ENCODE measurements at places on chromosomes 12 and 14.

- no peak for DNase-seq
Observed at GRCh38 chr14:93056840-93057585, 58.7 kb downstream of the ITPK1 start.

DNA sequence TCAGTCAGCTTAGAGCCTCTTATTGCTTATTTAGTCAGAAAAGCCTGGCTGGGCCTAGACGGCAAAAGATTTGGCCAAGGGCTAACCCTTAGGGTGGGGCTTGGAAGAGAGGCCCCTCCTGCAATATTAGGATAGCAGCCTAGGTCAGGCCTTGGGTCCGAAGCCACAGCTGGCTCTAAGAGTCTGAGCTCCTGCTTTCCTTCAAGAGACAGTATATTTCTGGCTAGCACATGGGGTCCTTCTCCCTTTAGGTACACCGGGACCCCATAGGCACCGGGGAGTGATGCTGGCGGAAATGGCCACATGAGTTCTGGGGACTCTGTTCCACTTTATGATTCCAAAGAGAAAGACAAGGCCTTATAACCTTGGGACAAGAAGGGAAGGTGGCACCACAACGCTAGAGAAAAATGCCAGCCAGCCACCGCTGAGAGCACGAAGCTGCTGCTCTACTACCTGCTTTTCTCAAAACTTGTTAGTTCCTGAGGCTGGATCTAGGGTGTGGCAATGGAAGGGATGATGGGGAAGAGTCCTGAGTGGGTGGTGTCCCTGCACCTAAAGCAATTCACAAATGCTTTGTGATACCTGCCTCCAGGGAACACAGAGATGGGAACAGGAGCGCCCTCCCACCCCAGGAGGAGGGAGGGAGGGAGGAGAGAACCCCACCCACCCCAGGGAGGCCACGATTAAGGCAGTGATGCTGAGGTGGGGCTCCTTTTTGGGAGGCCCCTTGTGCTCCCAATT, 3.1 kb upstream of the AVIL start:
- no peak for DNase-seq

- no peak for DNase-seq
Observed at GRCh38 chr14:74940956-74941565, 14.3 kb downstream of the PGF start.

GRCh38 chr12:70444903-70445302, 78.8 kb downstream of the KCNMB4 start:
- DNase-seq = no peak

GRCh38 chr14:99589651-99590530, 14.1 kb downstream of the CCDC85C start:
- no peak for DNase-seq

GRCh38 chr14:105944632-105945610, 418.5 kb downstream of the TMEM121 start:
- DNase-seq = no peak

GRCh38 chr14:26820572-26820971, 222.7 kb upstream of the NOVA1 start:
- DNase-seq = no peak

- no peak for DNase-seq
Observed at GRCh38 chr12:132040906-132041606, 91.3 kb downstream of the EP400 start.

DNA sequence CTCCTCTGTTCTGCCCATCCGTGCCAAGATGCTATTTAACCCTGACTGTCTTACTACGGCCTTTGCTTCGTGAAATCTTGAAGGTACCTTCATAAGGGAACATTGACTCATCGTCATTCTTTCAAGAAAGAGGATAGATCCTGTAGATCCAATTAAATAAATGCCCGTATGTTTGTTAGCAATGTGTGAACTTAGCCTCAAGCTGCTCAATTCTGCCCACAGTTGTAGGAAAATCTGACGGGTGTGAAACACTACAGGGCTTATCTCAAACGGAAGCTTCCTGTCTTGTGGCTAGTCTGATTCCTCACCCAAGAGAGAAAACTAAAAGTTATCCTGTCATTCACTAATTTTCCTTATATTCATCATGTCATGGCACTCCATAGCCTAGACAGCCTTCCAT, 168.0 kb upstream of the TBX3 start:
- no peak for DNase-seq

DNA sequence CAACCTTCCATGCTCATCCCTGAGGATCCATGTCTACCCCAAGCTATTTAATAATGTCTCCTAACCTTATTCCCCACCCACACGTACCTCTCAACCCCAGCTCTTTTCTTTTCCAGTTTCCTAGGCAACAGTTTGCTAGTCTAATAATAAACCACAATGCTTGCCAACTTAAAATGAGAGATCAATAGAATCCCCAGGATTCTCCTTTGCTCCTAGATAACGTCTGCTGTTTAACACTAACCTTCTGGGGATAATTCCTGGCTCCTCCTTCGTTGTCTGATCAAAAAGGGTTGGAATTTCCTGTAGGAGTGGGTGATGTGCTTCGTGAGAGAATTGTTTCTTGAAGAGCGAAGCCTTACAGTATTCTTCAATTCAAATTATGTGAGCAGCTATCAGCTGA, 42.2 kb upstream of the DBX2 start:
- no peak for DNase-seq

DNA sequence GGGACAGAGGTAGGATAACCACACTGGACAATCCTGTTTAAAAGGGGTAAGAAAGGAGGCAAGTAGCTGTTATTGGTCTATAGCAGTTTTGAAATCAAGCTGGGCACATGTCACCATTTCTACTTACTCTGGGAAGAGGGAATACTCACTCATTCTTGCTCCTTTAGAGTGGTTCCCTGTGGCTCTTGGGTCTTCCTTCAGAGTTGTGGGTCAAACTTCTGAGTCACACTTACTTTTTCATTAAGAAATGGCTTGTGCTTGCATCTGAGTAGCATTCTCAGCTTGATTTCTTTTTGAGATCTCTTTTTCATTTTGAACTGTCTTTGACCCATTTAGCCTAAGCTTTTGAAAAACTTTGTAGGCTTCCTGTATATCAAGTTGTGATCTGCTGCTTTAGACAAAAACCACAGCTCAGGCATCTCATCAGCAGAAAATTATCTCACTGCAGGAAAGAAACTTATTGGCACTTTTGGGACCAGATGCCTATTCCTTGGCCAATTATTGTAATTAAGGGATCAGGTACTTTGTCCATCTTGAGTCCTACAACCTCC, 122.2 kb downstream of the AEBP2 start:
- no peak for DNase-seq

DNA sequence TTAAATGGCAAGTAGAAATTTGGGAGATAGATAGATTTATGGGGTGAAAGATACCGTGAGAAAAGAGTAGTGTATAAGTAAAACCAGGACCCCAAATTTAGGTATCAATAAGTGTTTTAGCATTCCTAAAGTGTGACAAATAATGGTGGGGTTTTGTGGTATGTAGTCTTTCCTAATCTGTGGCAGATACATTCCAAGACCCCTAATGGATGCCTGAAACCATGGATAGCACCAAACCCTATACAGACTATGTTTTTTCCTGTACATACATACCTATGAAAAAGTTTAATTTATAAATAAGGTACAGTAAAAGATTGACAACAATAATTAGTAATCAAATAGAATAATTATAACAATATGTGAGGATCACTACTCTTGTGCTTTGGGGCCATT, 14.4 kb upstream of the TCP11L2 start:
- DNase-seq = no peak

GRCh38 chr14:68527329-68527851, 265.5 kb downstream of the ZFP36L1 start:
- DNase-seq = no peak

DNA sequence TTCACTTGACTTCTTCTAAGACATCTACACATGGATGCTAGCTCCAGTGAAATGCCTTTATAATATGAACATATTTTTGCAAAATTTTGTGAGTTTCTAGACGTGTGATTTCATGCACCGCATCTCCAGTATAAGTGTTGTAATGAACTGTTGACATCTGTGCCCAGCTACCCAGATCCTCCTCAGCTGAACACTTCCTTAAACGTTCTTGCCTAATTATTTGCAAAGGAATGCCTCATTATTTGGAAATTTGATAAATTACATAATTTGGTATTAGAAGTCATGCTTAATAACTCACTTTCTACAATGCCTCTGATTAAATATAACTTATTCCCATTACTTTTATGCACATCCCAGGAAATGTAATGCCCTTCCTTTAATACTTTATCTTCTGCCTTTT, 14.0 kb downstream of the OR11G2 start:
- no peak for DNase-seq

- no peak for DNase-seq
Observed at GRCh38 chr14:46686652-46687051, 35.1 kb upstream of the RPL10L start.

- DNase-seq = no peak
Observed at GRCh38 chr12:55771736-55772135, 28.8 kb downstream of the GDF11 start.

- peak; percentile 31 for DNase-seq
Observed at GRCh38 chr12:111406474-111407376, 1.0 kb downstream of the SH2B3 start.

GRCh38 chr12:122184517-122184916, 1.6 kb downstream of the LRRC43 start:
- DNase-seq = no peak

DNA sequence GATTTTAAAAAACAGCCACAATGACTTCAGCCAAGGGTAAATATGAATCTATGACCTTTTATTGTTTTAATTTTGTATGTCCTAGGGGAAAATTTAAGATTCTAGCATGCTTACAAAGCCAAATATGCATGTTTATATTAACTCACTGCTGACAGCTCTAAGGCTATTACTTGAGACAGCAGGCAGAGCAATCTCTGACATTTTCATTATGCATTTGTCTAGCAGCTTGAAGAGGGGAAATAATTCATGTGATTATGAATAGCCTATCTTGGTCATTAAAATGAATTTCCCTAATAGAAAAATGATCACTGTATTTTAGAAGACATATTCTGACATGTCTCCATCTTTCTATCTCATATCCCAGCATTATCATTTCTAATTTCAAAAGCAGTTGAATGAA, 46.6 kb upstream of the HELB start:
- DNase-seq = no peak

GRCh38 chr14:104604458-104605449, at the start of gene TMEM179:
TSS of gene TMEM179 (minus strand) at chr14:104604772. CDS start at chr14:104604741, 31 bp downstream.
- no peak for DNase-seq

DNA sequence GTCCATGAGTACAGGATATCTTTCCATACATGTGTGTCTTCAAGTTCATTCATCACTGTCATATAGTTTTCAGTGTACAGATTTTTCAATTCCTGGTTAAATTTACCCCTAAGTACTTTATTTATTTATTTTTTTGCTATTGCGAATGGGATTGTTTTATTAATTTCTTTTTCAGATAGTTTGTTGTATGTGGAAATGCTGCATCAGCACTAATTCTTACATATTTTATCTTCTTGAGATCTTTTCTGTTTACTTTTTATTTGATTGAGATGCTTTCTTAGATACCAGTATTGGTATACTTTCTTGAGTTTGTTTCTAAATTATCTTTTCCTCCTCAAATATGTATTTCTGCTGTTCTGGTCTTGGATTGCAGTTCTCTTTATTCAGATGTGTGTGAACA, 148.9 kb downstream of the RGS6 start:
- DNase-seq = no peak

- no peak for DNase-seq
Observed at GRCh38 chr12:91565246-91565645, 382.6 kb upstream of the DCN start.

DNA sequence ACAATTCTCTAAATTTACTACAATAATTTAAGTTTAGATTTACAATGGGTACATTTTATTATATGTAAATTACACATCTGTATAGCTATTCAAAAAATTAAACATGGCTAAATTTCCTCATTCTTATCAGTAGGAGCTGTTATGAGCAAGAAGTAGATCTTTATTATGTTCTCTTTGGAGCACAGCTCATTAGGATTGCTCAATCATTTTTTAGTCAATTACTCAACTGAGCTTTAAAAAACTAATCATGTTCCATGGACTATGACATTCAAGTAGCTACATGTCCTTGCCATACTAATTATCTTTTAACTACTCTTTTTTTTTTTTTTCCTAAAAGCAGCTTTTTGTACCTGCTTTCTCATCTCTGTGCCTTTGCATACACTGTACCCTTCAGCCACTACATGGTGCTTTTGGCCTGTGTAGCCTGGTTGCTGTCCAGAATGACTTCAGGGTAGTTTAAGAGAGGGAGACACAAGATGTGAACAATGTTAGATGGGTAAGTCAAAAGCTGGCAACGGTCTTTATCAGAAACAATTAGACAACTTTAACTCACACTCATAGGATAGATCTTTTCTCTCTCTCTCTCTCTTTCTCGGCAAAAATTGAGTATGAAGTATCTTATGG, 69.0 kb downstream of the SSPN start:
- no peak for DNase-seq

DNA sequence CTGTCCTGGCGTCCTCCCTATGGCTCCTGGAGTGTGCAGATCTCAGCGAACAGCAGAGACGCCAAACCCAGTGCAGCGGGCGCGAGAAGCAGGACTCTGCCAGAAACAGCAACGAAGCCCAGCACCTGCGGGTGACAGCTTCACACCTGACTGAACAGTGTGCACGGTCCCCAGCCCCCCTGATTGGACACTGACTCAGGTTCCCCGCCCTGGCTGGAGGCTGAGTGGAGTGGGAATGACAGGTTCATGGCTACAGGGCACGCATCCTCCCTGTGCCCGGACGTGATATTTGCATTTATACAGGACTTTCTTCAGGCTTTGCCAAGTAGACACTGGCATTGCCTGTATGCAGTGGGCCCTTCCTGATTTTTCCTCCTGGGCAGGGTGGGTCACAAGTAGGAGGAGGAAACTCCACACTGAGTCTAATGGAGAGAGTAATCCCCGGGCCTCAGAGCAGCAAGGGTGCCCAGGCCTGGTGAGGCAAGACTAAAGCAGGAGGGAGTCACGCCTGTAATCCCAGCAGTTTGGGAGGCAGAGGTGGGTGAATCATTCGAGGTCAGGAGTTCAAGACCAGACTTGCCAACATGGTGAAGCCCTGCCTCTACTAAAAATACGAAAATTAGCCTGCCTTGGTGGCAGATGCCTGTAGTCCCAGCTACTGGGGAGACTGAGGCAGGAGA, 71.6 kb downstream of the ASCL4 start:
- DNase-seq = no peak

- no peak for DNase-seq
Observed at GRCh38 chr12:132812631-132813305, 15.9 kb downstream of the GOLGA3 start.

- DNase-seq = no peak
Observed at GRCh38 chr12:13233830-13234641, 37.5 kb downstream of the EMP1 start.

- no peak for DNase-seq
Observed at GRCh38 chr12:90126125-90126524, 417.5 kb upstream of the ATP2B1 start.

DNA sequence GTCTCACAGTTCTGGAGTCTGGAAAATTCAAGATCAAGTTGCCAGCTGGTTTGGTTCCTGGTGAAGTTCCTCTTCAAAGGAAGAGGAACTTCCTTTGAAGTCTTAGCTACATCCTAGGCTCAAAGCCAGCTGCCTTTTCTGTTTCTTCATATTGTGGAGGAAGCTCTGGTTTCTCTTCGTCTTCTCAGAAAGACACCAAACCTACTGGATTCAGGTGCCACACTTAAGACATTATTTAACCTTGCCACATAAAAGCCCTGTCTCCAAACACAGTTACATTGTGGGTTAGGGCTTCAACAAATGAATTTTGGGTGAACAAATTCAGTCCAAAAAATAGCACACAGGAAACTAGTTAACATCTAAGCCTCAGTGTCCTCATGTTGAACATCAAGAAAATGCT, 1019.8 kb downstream of the GALC start:
- DNase-seq = peak; percentile 6
